Cardiac muscle cell (in vitro differentiated cells and primary cell): ENCODE measurements at places on chromosomes 5 and 9. TPM values are rescaled to one million over a fixed set of nuclear protein-coding genes. Genes with fewer than 3 reads are reported as not detected.

Gene IFNA13
- not detected in 2 replicates for total RNA-seq

Gene PTPN3
- 2.1 and 2.2 TPM in 2 replicates for total RNA-seq

GRCh38 chr9:14405176-14405706, 91.3 kb upstream of the NFIB start:
- DNase-seq, result no peak
- no peaks in the 10 kb centered on the region for H3K36me3 ChIP-seq
- H3K4me3 ChIP-seq, result no peak overlapping the region
- H3K4me1 ChIP-seq, result no peaks in the 10 kb centered on the region

GRCh38 chr5:53430618-53431252, 49.7 kb upstream of the FST start:
- peak; percentile 19 for DNase-seq
- no peak overlapping the region for H3K4me3 ChIP-seq
- no peaks in the 10 kb centered on the region for H3K27me3 ChIP-seq
- H3K27ac ChIP-seq, result no peak overlapping the region
- H3K4me1 ChIP-seq, result peaks cover 2% of the 10 kb centered on the region

DNA sequence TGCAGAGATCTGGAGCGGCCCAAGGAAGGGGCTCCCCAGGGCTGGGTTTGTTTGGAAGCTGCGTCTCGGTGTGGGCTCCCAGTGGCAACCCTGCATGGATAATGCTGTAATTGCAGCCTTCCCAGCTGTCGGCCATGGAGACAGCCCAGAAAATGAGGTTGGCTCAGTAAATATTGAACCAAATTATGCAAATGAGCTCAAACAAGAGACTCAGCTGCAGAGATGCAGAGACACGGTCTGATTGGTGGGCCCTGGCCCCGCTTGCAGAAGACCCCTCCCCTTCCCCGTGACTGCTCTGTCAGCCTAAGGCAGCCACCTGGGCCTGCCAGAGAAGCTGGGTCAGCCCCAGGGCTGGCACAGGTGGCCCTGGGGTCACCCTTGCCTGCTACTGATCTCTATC, 75.9 kb downstream of the RAD23B start:
- no peaks in the 10 kb centered on the region for H3K36me3 ChIP-seq
- no peak overlapping the region for H3K4me3 ChIP-seq
- no peak for DNase-seq
- H3K27me3 ChIP-seq, result no peaks in the 10 kb centered on the region

GRCh38 chr5:149618581-149619248, 37.4 kb downstream of the ARHGEF37 start:
- no peaks in the 10 kb centered on the region for H3K4me1 ChIP-seq
- no peak overlapping the region for H3K27ac ChIP-seq
- H3K4me3 ChIP-seq, result no peak overlapping the region
- peak; percentile 78 for DNase-seq

DNA sequence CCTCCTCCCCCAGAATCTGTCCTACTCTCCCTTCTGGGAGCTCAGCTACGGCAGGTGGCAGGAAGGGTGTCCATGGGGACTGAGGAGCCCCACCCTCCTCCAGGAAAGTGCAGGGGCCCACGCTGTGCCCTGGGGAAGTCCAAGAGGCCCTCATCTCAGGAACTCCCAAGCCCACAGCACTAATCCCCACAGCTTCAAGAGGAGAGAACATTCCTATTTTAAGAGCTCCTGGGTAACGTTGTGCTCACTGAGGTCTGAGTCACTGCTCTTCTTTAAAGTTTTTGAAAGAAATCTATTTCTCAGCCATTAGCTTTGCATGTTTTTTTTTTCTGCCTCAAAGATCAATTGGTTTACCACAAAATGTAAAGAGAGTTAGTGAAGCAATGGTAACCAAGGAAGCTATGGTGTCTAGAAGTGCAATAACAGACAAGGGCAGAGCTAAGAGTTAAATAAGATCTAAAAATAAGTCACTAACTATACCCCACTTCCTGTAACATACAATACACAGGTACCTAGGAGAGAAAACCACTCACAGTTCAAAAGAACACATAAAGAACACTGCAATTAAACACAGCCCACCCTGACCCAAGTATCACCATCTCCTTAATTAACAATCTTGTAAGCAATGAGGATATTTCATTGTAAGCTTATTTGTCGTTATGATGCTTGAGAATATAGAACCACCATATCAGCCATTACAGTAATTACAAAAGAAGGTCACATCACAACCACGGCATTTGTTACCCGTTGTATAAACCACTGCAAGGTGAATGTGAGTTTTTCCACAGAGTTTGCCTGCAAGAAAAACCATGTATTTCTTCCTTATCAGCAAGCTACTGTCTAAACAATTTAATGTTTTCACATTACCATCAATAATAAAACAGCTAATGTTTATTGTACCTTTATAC, 382.3 kb upstream of the SLC30A5 start:
- no peaks in the 10 kb centered on the region for H3K27me3 ChIP-seq
- peaks cover 61% of the 10 kb centered on the region for H3K4me1 ChIP-seq
- no peak overlapping the region for H3K4me3 ChIP-seq
- no peaks in the 10 kb centered on the region for H3K36me3 ChIP-seq
- DNase-seq, result no peak

DNA sequence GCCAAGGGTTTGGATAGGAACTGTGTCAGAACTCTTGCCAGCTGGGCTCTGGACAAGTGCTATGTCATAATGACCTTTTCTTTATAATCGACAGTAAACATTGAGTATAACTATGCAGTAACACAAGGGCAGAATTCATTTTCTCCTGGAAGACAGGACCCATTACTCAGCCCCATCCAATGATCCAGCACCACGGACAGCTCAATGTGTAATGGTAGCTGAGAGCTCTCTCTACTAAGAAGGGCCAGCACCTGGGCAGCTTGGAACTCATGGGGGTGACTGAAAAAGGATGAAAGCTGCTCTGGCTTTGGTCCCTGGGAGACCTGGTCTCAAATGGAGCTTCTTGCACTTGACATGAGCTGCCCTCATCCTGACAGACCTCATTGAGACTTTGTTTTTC, 347.8 kb downstream of the TRIM32 start:
- DNase-seq, result peak; percentile 4
- H3K27me3 ChIP-seq, result no peaks in the 10 kb centered on the region
- no peak overlapping the region for H3K4me3 ChIP-seq
- H3K4me1 ChIP-seq, result no peaks in the 10 kb centered on the region

Gene CDH10
- total RNA-seq, result 1.6 and 4.6 TPM in 2 replicates

Gene ENG
- 6.9 and 15.8 TPM in 2 replicates for total RNA-seq

DNA sequence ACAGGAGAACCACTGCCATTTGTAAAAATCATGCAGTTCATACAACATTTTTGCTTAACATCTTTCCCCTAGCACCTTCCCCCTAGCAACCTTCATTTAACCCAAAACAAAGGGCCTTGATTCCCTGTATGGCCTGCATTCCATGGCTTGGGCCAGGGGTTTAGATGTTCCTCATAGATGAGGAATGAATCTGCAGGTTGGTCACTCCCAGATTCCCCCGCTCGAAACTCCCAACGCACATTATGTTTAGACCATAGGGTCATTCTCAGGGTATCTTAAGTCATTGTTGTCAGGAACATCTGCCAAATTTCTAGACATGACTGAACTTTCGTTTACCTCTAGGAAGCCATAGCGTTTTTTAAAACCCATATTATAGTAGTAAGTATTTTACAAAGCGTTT, 282.2 kb upstream of the VLDLR start:
- no peaks in the 10 kb centered on the region for H3K36me3 ChIP-seq
- DNase-seq, result no peak
- H3K27ac ChIP-seq, result no peak overlapping the region
- H3K4me1 ChIP-seq, result no peaks in the 10 kb centered on the region

GRCh38 chr9:101081641-101082040, 53.1 kb downstream of the PLPPR1 start:
- H3K4me1 ChIP-seq, result no peaks in the 10 kb centered on the region
- no peak overlapping the region for H3K4me3 ChIP-seq
- no peaks in the 10 kb centered on the region for H3K36me3 ChIP-seq
- H3K27ac ChIP-seq, result no peak overlapping the region
- no peak for DNase-seq

- H3K36me3 ChIP-seq, result no peaks in the 10 kb centered on the region
- H3K27ac ChIP-seq, result no peak overlapping the region
- H3K4me1 ChIP-seq, result no peaks in the 10 kb centered on the region
- no peaks in the 10 kb centered on the region for H3K27me3 ChIP-seq
- H3K4me3 ChIP-seq, result no peak overlapping the region
Observed at GRCh38 chr5:1227667-1228066, 2.5 kb downstream of the SLC6A18 start.

- no peak overlapping the region for H3K27ac ChIP-seq
- H3K4me3 ChIP-seq, result no peak overlapping the region
- no peaks in the 10 kb centered on the region for H3K27me3 ChIP-seq
- peaks cover 23% of the 10 kb centered on the region for H3K36me3 ChIP-seq
- no peaks in the 10 kb centered on the region for H3K4me1 ChIP-seq
- peak; percentile 94 for DNase-seq
Observed at GRCh38 chr5:71601222-71602026, 14.3 kb downstream of the MCCC2 start.

DNA sequence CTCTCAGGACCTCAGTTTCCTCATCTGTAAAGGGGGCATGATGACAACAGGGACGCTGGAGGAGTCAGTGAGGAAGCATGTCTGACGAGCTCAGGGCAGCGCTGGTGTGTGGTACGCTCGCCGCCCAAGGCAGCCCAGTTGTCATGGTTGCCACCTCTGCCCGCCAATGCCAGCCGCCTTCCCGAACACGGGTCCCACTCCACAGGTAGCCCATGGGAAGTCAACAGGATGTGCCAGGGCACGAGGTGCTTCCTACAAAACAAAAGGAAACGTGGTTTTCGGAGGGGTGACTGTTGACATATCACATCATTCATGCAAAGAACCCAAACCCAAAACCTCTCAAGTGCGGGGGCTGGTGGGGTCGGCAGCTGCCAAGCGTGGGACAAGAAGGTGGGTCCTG, 58.1 kb downstream of the NEK6 start:
- H3K4me1 ChIP-seq, result no peaks in the 10 kb centered on the region
- no peaks in the 10 kb centered on the region for H3K36me3 ChIP-seq
- H3K27ac ChIP-seq, result no peak overlapping the region

DNA sequence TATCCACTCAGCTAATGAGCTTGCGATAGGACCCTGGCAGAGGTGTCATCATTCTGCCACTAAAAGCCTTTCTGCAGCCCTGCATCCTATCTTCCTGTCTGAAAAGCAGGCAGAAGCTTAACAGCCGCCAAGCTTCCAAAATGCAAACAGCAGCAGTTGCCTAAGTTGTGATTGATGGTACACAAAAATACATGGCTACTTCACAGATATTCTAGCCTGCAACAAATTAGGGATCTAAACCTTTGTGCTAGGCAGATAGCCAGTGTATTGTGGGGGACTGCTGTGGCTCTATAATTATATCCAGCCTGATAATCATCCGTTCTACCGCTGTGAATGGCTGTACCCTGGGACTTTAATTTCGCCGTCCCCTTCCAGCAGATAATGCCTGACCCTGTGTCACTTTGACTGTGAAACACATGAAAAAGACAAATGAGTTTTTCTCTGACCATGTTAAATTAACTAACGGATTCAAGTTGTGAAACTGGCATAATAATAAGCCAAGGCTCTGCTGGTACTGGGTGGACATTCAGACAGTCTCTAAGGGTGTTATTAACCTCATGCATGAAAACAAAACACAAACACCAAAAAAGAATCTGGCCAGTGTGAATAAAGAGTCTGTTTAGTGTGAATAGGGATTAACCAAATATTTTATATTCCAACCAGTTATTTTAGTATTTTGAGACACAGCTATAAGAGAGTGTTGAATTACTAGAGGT, 45.9 kb downstream of the SEMA6A start:
- no peak overlapping the region for H3K27ac ChIP-seq
- no peak overlapping the region for H3K4me3 ChIP-seq
- no peaks in the 10 kb centered on the region for H3K36me3 ChIP-seq
- DNase-seq, result peak; percentile 20
- H3K4me1 ChIP-seq, result peaks cover 25% of the 10 kb centered on the region
- no peaks in the 10 kb centered on the region for H3K27me3 ChIP-seq

- no peaks in the 10 kb centered on the region for H3K36me3 ChIP-seq
- no peaks in the 10 kb centered on the region for H3K27me3 ChIP-seq
- H3K4me3 ChIP-seq, result no peak overlapping the region
- peaks cover 3% of the 10 kb centered on the region for H3K4me1 ChIP-seq
Observed at GRCh38 chr5:120456006-120456405, 8.1 kb upstream of the PRR16 start.

- DNase-seq, result no peak
- H3K4me3 ChIP-seq, result no peak overlapping the region
- no peaks in the 10 kb centered on the region for H3K27me3 ChIP-seq
- H3K36me3 ChIP-seq, result no peaks in the 10 kb centered on the region
- no peaks in the 10 kb centered on the region for H3K4me1 ChIP-seq
Observed at GRCh38 chr9:101925498-101925897, 187.1 kb upstream of the GRIN3A start.

GRCh38 chr9:120436983-120437475, 142.9 kb downstream of the CDK5RAP2 start:
- H3K27me3 ChIP-seq, result no peaks in the 10 kb centered on the region
- H3K36me3 ChIP-seq, result peaks cover 9% of the 10 kb centered on the region
- no peak overlapping the region for H3K4me3 ChIP-seq
- peaks cover 11% of the 10 kb centered on the region for H3K4me1 ChIP-seq
- no peak overlapping the region for H3K27ac ChIP-seq
- DNase-seq, result no peak

DNA sequence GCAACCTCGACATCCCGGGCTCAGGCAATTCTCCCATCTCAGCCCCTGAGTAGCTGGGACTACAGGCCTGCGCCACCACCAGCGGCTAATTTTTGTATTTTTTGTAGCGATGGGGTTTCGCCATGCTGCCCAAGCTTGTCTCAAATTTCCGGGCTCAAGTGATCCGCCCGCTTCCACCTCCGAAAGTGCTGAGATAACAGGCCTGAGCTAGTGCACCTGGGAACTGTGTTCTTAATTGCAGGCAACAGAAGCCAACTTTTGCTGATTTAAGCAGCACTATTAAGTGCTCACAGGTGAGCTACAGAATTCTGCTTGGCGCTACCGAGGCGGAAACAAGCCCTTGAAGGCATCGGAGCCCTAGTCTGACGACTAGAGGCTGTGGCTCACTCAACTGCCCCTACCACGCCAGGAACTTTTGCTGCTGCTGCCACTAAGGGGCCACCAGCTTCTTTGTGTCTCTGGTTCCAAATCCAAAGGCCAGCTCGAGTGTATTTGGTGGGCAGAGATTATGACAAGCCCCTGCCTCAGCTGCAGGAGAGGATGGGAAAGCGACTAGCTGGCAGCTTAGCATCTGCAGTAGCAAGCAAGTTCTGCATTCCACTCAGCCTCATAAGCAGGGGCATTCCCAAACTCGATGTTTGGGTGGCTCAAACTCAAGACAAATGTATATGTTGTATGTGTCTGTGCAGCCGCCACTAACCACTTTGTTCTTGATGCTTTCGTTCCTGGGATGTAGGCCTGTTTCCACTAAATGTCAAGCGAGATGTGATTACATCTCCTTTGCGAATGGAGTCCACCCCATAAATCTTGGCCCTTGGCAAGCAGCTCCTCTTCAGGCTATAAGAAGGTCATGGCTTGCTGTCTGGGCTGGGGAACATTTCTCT, 10.6 kb upstream of the HMCN2 start:
- H3K27me3 ChIP-seq, result no peaks in the 10 kb centered on the region
- no peak overlapping the region for H3K4me3 ChIP-seq
- no peak overlapping the region for H3K27ac ChIP-seq
- H3K4me1 ChIP-seq, result no peaks in the 10 kb centered on the region

GRCh38 chr5:115472271-115473025, 72.1 kb downstream of the FEM1C start:
- DNase-seq, result peak; percentile 32
- H3K4me1 ChIP-seq, result peaks cover 5% of the 10 kb centered on the region
- no peaks in the 10 kb centered on the region for H3K27me3 ChIP-seq
- no peaks in the 10 kb centered on the region for H3K36me3 ChIP-seq
- H3K27ac ChIP-seq, result no peak overlapping the region

GRCh38 chr9:79524266-79524665, 47.5 kb upstream of the TLE4 start:
- no peaks in the 10 kb centered on the region for H3K27me3 ChIP-seq
- no peak overlapping the region for H3K27ac ChIP-seq
- H3K4me1 ChIP-seq, result no peaks in the 10 kb centered on the region
- DNase-seq, result no peak
